Naive thymus-derived CD8-positive, alpha-beta T cell (primary cell): ENCODE measurements at places on chromosomes 11 and 22.

- no peak overlapping the region for H3K27ac ChIP-seq
- H3K36me3 ChIP-seq = no peaks in the 10 kb centered on the region
- H3K4me3 ChIP-seq = no peak overlapping the region
- no peak for DNase-seq
- H3K4me1 ChIP-seq = peaks cover 12% of the 10 kb centered on the region
These were observed 39.4 kb downstream of the C22orf42 start for GRCh38 chr22:32119568-32120235.

DNA sequence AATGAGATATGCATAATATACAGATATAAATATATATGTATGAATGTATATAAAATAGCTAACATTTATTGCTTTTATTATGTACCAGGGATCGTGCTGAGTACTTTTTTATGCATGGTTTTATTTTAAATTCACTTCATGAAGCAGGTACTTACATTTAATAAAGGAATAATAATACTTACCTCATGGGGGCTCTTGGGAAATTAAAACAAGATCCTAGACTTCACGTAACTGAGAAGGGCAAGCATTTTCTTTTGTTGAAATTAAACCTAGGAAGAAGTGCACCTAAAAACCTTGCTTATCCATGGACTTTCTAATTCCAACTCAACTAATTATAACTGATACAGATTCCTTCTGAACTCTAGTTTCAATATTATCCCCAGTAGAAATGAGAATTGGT is 40.0 kb upstream of the ABTB2 start:
- no peak for DNase-seq
- H3K4me1 ChIP-seq = no peaks in the 10 kb centered on the region
- H3K36me3 ChIP-seq = peaks cover 2% of the 10 kb centered on the region
- H3K27ac ChIP-seq = no peak overlapping the region
- no peaks in the 10 kb centered on the region for H3K27me3 ChIP-seq

- H3K27me3 ChIP-seq = no peaks in the 10 kb centered on the region
- H3K27ac ChIP-seq = peak overlapping the region; percentile 32
- H3K4me3 ChIP-seq = no peak overlapping the region
- H3K36me3 ChIP-seq = no peaks in the 10 kb centered on the region
- DNase-seq = no peak
These were observed 21.1 kb downstream of the FAM76B start for GRCh38 chr11:95768521-95768920.

GRCh38 chr22:27816552-27816951 is 15.0 kb upstream of the MN1 start:
- DNase-seq = no peak
- H3K36me3 ChIP-seq = no peaks in the 10 kb centered on the region
- H3K27ac ChIP-seq = no peak overlapping the region
- no peak overlapping the region for H3K4me3 ChIP-seq

- peak overlapping the region; percentile 47 for H3K4me3 ChIP-seq
- DNase-seq = peak; percentile 13
- peak overlapping the region; percentile 55 for H3K27ac ChIP-seq
- peaks cover 30% of the 10 kb centered on the region for H3K36me3 ChIP-seq
These were observed 38.1 kb upstream of the ST14 start for GRCh38 chr11:130121445-130121978.

GRCh38 chr11:1887451-1888346 is 4.0 kb downstream of the PRR33 start:
- peaks cover 8% of the 10 kb centered on the region for H3K36me3 ChIP-seq
- peaks cover 39% of the 10 kb centered on the region for H3K4me1 ChIP-seq
- DNase-seq = no peak
- peak overlapping the region; percentile 71 for H3K27ac ChIP-seq
- H3K4me3 ChIP-seq = no peak overlapping the region
- no peaks in the 10 kb centered on the region for H3K27me3 ChIP-seq

GRCh38 chr11:47943721-47944586 is 36.4 kb upstream of the PTPRJ start:
- H3K27ac ChIP-seq = no peak overlapping the region
- H3K36me3 ChIP-seq = no peaks in the 10 kb centered on the region
- no peak for DNase-seq
- no peak overlapping the region for H3K4me3 ChIP-seq

DNA sequence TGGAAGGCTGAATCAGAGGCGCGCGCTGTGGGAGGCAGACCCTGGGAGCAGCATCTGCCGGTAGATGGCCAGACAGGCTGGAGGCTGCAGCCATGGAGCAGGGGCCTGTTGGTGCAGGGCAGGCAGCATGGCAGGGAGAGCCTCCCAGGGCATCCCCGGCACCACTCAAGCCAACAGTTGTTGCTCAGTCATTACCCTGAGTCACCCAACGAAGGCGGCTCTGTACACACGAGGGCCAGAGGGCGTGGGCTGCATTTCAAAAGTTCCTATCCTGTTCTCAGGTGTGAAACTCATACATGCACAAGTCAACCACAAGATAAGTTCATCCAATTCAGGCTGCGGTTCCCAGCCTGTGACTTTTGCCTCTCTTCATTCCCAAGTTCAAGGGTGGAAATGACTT is 2.6 kb downstream of the ANO1 start:
- H3K27ac ChIP-seq = no peak overlapping the region
- H3K4me3 ChIP-seq = no peak overlapping the region
- peaks cover 33% of the 10 kb centered on the region for H3K27me3 ChIP-seq
- H3K36me3 ChIP-seq = no peaks in the 10 kb centered on the region

- peaks cover 16% of the 10 kb centered on the region for H3K27me3 ChIP-seq
- no peak overlapping the region for H3K27ac ChIP-seq
- H3K4me1 ChIP-seq = no peaks in the 10 kb centered on the region
- no peak overlapping the region for H3K4me3 ChIP-seq
These were observed 121.5 kb downstream of the C11orf91 start for GRCh38 chr11:33579101-33579500.

GRCh38 chr11:104965735-104966134 is 2.6 kb downstream of the CASP4 start:
- peaks cover 46% of the 10 kb centered on the region for H3K36me3 ChIP-seq
- H3K27ac ChIP-seq = peak overlapping the region; percentile 75
- DNase-seq = no peak
- H3K4me3 ChIP-seq = peak overlapping the region; percentile 49
- H3K27me3 ChIP-seq = no peaks in the 10 kb centered on the region

DNA sequence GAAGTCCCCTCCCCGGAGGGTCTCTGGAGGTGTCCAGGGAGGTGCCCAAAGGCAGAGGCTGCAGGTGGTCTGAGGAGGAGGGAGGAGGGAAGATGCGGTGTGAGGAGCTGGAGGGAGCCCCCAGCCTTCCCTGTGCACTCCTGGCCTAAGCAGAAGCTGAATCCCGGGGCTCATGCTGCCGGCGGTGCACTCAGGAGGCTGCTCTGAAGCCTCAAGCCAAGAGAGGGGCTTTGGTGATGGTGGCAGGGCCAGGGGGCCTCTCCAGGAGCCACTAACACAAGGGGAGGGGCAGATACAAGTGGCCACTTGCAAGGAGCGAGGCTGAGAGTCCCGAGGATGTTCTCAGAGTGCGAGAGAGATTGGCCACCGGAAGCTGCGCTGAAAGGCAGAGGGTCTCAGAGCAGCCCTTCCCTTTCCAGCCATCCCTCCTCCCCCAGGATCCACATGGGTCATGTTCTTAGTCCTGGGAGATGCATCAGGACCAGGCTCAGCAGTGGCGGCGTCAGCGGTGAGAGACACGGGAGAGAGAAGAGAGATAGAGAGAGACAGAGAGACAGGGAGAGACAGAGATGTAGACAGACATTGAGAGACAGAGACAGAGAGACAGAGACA is 774 bp upstream of the MRGPRG start:
- no peak overlapping the region for H3K4me3 ChIP-seq
- H3K27me3 ChIP-seq = peaks cover 47% of the 10 kb centered on the region
- H3K27ac ChIP-seq = no peak overlapping the region

GRCh38 chr22:22914726-22915669 is 27.4 kb downstream of the IGLL5 start:
- H3K4me1 ChIP-seq = no peaks in the 10 kb centered on the region
- H3K27me3 ChIP-seq = no peaks in the 10 kb centered on the region
- no peaks in the 10 kb centered on the region for H3K36me3 ChIP-seq
- no peak overlapping the region for H3K4me3 ChIP-seq
- H3K27ac ChIP-seq = no peak overlapping the region

DNA sequence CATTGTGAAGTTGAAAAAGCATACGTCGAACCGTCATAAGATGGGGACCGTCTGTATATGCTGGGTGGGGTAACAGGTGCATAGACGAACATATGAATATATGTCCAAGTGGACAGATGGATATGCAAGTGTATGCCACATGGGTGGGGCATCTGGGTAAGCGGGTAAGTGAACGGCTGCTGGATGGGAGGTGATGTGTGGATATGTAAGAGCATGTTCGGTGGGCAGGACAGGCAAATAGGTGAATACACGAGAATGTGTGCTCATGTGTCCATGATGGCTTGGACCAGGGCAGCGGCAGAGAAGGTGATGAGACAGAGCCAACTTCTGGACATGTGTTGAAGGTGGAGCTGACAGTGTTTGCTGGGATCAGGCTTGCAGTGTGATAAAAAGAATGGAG is 12.0 kb downstream of the IFITM10 start:
- peaks cover 19% of the 10 kb centered on the region for H3K27me3 ChIP-seq
- peaks cover 18% of the 10 kb centered on the region for H3K36me3 ChIP-seq
- H3K27ac ChIP-seq = no peak overlapping the region
- no peak overlapping the region for H3K4me3 ChIP-seq
- peaks cover 13% of the 10 kb centered on the region for H3K4me1 ChIP-seq
- no peak for DNase-seq

GRCh38 chr11:108967571-108967970 is 302.7 kb downstream of the DDX10 start:
- no peaks in the 10 kb centered on the region for H3K4me1 ChIP-seq
- no peak overlapping the region for H3K27ac ChIP-seq
- no peak overlapping the region for H3K4me3 ChIP-seq
- no peak for DNase-seq

GRCh38 chr11:104594228-104594958 is 303.9 kb downstream of the CASP12 start:
- H3K27me3 ChIP-seq = peaks cover 2% of the 10 kb centered on the region
- H3K27ac ChIP-seq = no peak overlapping the region
- no peaks in the 10 kb centered on the region for H3K36me3 ChIP-seq
- no peaks in the 10 kb centered on the region for H3K4me1 ChIP-seq

DNA sequence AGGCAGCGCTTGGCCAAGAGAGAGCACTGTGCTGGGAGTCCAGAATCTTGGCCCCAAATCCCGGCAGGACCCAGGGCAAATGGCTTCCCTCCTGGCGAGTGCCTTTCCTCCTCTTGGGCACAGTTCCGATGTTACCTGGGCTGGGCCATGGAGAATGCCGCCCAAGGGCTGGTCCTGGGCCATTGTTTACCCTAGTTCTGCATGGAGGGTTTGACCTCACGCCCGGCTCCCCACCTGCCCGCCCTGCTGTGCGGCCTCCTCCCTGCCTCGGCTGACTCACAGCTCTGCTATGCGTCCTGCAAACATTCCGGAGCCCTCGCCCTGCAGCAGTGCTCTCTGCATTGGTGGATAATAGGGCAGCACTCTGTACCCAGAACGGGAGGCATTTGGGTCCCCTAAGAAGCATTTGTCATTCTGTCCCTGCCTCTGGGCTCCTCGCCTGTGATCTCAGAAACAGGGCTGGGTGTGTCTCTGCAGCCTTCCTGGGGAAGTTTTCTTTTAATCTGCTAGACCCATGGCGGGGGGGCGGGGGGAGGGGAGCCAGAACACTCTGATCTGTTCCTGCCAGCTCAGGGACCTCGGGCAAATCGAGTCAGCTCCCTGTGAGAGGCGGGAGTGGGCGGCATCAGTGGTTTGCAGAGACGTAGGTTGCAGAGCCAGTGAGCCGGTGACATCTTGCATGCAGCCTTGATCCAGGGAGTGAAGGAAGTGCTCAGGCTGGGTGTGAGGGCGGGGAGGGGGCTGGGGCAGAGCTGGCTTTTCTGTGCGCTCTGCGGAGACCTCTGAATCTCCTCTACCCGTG is 32.9 kb upstream of the SMIM38 start:
- H3K27me3 ChIP-seq = no peaks in the 10 kb centered on the region
- H3K36me3 ChIP-seq = peaks cover 4% of the 10 kb centered on the region
- H3K27ac ChIP-seq = peak overlapping the region; percentile 87
- peak overlapping the region; percentile 83 for H3K4me3 ChIP-seq
- DNase-seq = peak; percentile 61

GRCh38 chr11:95611827-95612226 is 177.8 kb downstream of the FAM76B start:
- no peak overlapping the region for H3K4me3 ChIP-seq
- H3K27me3 ChIP-seq = no peaks in the 10 kb centered on the region
- no peaks in the 10 kb centered on the region for H3K36me3 ChIP-seq
- H3K4me1 ChIP-seq = no peaks in the 10 kb centered on the region
- H3K27ac ChIP-seq = no peak overlapping the region

DNA sequence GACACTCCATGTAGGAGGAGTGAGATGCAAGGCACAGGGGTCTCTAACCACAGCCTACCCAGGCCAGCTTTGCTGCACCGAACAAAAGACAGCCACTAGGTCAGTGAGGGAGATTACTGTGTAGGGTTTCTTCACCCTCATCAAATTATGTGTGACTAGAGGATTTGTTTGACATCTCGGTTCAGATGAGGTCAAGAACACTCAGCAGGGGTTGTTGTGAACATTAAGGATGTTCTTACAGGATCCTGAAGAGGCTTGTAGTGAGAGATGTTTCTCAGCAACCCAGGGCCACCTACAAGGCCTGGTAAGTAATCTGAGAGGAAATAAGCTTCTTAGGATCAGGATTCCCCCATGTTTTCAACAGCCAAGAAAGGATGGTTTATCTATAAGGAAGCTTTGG is 202.1 kb downstream of the NXPE2 start:
- no peak overlapping the region for H3K4me3 ChIP-seq
- no peaks in the 10 kb centered on the region for H3K4me1 ChIP-seq
- peaks cover 4% of the 10 kb centered on the region for H3K27me3 ChIP-seq
- DNase-seq = no peak
- H3K27ac ChIP-seq = no peak overlapping the region
- H3K36me3 ChIP-seq = no peaks in the 10 kb centered on the region
